ENCODE measurements at places on chromosomes 7 and 10.

- DNase-seq: peak; percentile 52
Observed at GRCh38 chr10:66927251-66927935, 1.6 kb downstream of the LRRTM3 start.

DNA sequence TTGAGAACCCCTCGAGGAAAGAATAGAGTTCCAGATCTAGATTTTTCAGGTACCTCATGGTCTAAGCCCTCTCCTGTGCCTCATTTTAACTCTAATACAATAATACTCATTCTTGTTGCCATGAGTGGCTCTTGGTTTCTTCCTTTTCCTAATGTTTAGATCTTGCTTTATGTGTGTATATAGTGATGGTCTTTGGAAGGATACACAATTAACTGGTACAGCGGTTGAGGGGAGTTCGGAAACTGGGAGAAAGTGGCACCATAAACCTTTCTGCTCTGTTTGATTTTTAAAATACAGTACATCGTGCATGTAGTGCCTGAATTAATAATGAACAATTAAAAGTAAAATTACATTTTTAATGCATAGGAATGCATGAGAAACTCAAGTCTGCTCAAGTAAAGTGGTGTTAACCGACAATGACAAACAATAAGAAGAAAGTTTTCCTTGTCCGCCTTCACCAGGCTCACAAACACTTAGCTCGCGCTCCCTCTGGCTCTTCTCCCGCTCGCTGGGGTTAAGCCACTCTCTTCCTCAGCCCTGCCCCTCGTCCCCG, 386 bp upstream of the EIF4EBP2 start:
- DNase-seq: no peak

DNA sequence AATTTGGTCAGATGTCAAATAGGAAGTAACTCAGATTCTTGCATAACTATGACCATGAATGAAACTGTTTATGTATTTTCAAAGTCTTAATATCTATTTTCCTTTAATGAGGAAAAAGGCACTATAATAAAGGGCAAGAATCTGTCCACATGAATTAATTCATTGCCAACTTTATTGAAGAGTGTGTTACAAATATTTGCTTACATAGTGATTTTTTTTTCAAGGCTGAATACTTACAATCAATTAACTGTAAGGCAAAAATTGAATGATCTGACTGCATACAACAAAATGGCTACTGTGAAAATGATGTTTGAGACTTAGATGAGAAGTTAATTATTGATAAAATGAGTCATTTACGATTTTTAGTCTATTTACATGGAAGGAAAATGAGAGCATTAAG, 475.0 kb downstream of the DNAJB9 start:
- no peak for DNase-seq

GRCh38 chr7:31054608-31055278, 2.6 kb downstream of the ADCYAP1R1 start:
- DNase-seq: peak; percentile 37

GRCh38 chr10:26567351-26567721, 129.2 kb downstream of the APBB1IP start:
- no peak for DNase-seq

DNA sequence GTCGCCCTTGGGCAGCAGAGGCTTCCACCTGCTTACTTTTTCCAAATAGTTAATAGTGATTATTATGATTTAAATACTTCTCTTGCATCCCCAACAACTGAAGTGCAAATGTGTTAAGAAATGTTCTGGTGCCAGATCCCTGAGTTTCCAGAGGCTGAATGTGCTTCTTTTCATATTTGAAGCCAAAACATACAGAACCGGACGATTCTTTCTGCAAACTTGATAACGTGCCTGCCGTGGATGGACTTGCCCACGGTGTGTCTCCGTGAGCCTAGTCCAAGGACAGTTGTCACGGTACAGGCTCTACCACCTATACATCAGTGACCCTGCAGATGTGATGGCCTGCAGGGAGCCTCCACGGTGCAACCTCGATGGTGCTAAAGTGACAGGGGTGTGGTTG, 198.6 kb upstream of the LYZL2 start:
- DNase-seq: no peak

DNA sequence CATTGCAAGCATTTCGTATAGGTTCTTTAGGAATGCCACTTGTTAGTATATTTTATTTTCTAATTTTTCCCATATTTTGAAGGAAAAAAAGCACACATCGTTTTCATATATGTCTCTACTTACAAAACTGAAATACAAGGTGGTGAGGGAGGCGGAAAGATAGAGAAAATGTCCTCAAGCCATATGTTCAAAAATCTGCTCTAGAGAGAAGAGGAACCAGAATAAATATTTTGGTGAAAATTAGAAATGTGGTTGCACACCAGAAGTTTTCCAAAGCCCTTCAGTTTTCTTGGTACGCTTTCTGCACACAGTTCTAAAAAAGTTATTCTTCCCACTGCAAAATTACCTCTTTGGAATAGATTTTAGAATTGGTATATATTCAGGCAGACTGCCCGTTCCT, 107.4 kb upstream of the RHOBTB1 start:
- DNase-seq: no peak

- DNase-seq: no peak
Observed at GRCh38 chr7:47570649-47571050, 11.3 kb downstream of the TNS3 start.

DNA sequence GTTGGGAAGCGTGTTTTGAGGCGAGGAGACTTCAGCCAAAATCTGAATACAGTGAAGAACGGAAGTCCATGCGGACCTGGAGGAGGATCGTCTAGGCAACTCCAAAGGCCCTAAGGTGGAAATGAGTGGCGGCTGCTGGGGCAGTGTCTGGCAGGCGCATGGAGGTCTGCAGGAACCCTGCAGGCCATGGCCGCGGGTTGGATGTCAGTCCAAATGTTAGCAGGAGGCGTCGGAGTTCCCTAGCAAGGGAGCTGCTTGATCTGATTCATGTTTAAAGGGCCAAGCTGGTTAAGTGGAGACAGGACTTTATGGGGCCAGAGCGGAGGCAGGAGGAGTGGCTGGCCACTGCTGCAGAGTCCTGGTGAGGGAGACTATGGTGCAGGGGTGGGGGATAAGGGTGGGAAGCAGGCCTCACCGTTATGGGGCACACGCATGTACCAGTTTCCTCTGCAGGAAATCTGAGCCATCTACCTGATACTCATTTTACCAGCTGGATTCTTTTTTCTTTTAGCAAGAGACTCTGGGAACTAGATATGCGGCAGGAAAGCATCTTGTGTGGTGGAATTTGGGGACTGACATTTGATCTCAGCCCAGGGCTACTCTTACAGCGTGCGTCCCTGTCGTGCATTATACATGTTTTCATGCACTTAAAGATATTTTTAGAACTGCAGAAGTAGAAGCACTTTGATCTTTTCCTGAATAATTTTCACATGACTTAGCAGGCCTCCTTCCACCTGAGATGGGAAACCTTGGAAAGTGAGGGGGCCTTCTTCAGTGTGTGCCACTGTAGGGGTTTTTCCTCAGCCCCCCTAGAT, 6.6 kb upstream of the REPIN1 start:
- no peak for DNase-seq

DNA sequence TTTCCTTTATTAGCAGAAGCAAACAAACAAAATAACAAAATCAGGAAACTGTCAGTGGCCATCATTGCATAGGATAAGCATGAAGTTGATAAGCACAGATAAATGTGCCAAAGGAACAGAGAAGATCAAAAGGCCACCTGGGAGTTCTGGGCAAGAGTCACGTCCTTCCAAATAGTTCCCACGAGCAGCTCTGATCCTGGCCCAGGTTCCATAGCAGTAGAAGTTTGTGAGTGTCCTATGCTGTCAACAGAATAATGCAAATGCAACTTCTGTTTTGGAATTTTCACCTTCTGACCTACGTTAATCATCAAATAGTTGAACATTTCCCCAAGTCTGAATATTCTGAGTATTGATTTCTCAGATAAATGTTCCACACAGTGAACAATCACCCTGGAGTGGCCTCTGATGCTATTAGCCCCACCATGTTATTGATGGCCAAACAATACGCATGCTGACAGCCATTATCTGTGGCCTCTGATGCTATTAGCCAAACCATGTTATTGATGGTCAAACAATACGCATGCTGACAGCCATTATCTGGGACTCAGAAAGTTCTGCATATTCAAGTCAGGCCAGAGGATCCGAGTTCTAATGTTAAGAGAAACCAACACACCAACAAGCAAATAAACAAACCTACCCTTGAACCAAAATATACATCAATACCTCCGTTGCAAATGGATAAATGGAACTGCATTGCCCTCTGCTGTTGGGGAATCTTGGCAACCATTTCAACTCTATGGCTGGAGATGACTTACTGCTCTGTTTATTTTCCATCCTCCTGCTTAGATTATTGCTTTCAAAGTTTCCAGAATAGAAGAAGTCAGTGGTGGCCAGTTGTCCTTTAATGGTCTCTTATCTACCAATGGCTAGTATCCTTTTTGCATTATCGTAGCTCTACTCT, 63.3 kb downstream of the MRC1 start:
- no peak for DNase-seq

GRCh38 chr7:106464651-106465050, 179.9 kb upstream of the NAMPT start:
- DNase-seq: no peak

- no peak for DNase-seq
Observed at GRCh38 chr10:131018886-131019500, 292.5 kb downstream of the TCERG1L start.

- no peak for DNase-seq
Observed at GRCh38 chr7:104267701-104268368, 60.0 kb upstream of the ORC5 start.

DNA sequence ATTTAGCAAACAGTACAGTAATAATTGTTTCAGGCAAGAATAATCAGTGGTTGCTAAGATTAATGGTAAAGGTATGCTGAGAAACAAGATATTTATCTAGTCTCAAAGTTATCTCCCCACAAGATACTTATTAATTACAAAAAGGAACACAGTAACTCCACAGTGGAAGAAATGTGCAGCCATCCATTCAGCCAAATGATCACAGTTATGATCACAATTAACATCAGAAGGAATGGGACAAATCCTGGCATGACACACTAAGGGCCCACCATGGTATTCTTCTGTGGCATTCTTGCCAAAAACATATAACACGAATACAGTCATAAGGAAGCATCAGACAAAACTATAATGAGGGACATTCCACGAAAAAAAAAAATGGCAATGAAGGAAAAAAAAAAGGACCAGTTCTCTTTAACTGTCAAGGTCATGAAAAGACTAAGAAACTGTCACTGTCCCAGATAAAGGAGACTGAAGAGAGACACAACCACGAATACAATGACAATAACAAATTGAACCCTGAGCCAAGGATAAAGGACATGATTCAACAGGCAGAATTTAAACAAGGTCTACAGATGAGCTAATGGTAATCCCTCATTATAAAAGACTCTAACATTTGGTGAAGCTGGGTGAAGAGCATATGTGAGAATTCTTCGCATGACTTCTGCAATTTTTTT, 20.9 kb downstream of the NUDCD3 start:
- no peak for DNase-seq

- no peak for DNase-seq
Observed at GRCh38 chr7:121126801-121127534, 138.5 kb downstream of the CPED1 start.

- peak; percentile 89 for DNase-seq
Observed at GRCh38 chr10:69408318-69409175, 8.2 kb downstream of the TACR2 start.

DNA sequence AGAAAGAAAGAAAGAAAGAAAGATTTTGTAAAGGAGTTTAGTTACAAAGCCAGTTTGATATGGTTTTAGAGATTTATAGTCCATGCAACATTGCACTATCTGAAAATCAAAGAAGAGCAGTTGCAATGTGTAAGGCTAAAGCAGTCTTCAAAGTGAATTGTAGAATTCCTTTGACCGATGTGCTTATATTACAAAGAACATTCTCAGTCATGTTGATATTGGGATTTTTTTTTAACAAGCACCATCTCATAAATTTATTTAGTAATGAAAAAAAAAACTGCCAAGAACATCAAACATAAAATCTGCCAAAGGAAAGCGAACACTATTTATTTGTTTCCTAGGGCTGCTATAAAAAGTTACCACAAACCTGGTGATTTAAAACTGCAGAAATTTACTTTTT, 133.3 kb downstream of the DGKB start:
- no peak for DNase-seq

DNA sequence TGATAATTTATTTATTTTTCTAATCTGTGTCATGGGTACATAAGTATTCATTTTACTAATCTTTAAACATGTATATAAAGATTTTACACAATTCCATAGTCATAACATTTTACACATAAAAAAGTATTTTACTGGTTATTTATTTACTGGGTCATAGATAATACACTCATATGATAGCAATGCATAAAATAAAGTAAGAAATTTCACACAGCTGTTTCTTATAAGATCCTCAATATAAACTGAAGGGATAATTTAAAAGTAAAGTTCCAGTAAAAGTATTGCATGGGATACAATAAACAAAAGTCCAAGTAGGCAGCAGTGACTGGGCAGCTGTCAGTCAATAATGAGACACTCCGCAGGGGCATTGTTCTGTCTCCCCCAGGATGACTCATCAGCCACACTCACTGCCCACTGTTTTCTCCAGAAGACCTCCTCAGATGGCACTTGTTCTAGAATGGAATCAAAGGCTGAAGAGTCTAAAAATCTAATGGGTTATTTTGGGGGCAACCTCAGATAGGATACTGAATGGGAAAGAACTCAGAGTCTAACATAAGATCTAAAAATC, 32.7 kb downstream of the DPY19L1 start:
- DNase-seq: no peak

DNA sequence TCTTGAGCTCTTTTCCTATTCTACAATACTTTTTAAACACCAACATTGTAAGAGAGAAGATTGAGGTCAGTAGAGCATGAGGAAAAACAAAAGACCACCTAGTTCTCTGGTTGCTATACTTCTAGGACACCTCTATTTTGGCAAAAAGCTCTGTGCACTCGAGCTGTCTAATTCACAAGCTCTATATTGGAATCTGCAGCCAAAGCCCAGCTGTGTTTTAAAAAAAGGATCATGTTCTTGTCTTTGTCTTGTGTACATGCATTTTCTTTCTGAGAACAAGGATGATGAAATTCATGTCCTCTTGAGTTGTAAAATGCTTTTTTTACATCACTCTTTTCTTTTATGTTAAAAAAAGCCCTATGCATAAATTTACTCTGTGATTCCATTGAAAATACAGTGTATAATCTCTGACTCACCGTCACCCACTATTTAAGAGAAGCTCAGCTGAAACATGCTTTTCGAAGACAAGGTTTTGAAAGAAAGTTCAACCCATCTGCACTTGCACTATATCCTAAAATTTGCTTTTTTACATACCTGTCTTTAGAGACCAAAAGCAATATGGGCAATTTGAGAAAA, 215.5 kb upstream of the VSTM2A start:
- no peak for DNase-seq

Measured in caudate nucleus (tissue), 63 donors.